ENCODE measurements at places on chromosomes 3 and 15. TPM values are rescaled to one million over a fixed set of nuclear protein-coding genes. Genes with fewer than 3 reads are reported as not detected.

The SPSB4 gene
- total RNA-seq = not detected

The TGM4 gene
- 0.18 TPM for total RNA-seq

GRCh38 chr15:73997986-73998385 is 3.5 kb downstream of the PML start:
- no peak for DNase-seq
- no peak overlapping the region for H3K4me3 ChIP-seq
- peaks cover 1% of the 10 kb centered on the region for H3K36me3 ChIP-seq
- H3K27me3 ChIP-seq = no peaks in the 10 kb centered on the region

DNA sequence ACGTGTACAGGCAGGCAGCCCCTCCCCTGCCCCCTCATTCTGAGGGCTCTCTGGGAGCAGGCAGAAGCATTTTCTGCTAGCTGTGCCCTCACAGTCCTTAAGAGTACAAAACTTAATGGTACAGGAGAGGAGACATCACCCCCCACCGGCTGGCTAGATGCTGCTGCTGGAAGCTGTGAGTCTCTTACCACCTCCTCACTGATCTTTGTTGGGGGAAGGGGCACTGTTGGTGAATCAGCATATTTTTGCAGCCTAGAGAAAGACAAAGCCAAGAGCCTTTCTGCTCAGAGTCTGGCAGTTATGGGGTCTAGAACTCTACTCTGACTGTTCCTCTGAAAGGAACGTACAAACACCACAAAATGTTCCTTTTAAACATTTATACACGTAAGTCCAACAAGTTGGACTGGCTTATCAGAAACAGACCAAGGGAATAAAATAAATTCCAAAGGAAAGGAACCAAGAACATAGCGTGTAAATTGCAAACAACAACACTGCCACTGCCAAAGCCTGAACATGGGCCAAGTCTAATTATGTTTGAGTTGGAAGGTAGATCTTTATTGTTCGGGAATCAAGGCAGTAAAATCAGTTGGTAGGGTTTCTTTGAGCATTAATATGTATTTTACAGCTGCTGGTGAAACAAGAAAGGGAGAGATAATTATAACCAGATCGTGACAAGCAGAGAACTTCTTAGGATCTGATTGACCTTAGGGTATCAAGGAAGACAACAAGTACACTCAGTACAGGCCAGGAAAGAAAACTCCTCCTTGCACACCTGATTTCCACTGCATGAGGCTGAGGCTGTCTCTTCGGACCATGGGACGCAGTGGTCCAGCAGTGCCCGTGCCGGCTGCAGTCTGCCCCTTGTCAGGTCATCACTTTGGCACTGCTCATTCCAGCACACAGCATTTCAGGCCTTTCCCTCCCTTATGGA is 27.4 kb downstream of the CLK3 start:
- no peaks in the 10 kb centered on the region for H3K27me3 ChIP-seq
- no peak for DNase-seq
- H3K4me1 ChIP-seq = no peaks in the 10 kb centered on the region

GRCh38 chr3:128195802-128196201 is 42.5 kb downstream of the EEFSEC start:
- peaks cover 32% of the 10 kb centered on the region for H3K4me1 ChIP-seq
- no peak for DNase-seq
- peaks cover 13% of the 10 kb centered on the region for H3K36me3 ChIP-seq
- H3K27me3 ChIP-seq = no peaks in the 10 kb centered on the region
- no peak overlapping the region for H3K4me3 ChIP-seq

GRCh38 chr3:178459038-178459410 is 77.2 kb upstream of the KCNMB2 start:
- DNase-seq = no peak
- H3K4me3 ChIP-seq = no peak overlapping the region
- no peaks in the 10 kb centered on the region for H3K27me3 ChIP-seq
- H3K27ac ChIP-seq = no peak overlapping the region

- no peak overlapping the region for H3K27ac ChIP-seq
- no peak for DNase-seq
- no peaks in the 10 kb centered on the region for H3K36me3 ChIP-seq
- H3K4me1 ChIP-seq = no peaks in the 10 kb centered on the region
Measured at GRCh38 chr15:89469426-89470096, 26.8 kb downstream of the RHCG start.

DNA sequence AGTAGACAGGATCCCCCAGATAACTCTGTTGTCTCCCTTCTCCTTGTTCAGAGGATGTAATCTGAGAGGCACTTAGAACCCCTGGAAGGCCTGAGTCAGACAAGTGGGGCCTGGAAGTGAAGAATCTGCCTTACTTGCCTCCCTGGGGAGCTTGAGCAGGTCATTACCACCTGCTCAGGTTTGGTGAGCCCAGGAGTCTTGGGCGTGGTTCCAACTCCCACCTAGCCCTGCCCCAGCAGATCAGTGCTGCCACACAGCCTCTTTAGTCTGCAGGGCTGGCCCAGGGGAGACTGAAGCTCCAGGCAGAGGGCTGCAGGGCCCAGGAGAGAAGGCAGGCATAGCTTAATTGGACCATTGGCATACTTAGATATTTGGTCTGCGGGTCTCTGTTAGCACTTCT is 230.0 kb downstream of the ERC2 start:
- no peak for DNase-seq
- no peaks in the 10 kb centered on the region for H3K4me1 ChIP-seq
- no peak overlapping the region for H3K27ac ChIP-seq
- no peaks in the 10 kb centered on the region for H3K27me3 ChIP-seq
- H3K36me3 ChIP-seq = no peaks in the 10 kb centered on the region

Measured in HepG2 (cell line).